ENCODE measurements at places on chromosomes 16 and 17.

DNA sequence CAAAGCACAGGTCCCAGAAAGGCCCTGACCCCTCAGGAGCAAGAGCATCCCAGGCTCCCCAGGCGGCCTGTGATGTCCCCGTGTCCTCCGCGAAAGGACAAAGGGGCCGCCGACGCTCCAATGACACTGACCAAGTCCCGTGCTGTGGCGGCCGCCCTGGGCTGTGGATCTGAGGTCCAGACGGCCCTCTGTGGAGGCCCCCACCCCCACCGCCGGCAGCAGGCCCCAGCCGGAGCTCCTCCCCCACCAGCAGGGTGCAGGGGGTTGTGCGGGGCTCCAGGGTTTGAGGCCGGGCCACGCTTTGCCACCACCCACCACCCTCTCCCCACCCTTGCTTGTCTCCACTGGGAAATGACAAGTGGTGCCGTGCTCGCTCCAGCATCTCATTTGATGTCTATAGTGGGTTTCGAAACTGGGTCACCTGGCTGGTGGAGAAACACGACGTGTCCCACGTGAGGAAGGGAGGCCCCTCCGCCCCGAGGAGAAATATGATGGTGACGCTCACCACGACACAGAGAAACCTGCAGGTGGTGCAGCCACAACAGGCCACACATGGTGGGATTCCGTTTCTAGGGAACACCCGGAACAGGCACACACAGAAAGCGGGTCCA is 31.2 kb upstream of the ZNF469 start:
- DNase-seq = no peak

DNA sequence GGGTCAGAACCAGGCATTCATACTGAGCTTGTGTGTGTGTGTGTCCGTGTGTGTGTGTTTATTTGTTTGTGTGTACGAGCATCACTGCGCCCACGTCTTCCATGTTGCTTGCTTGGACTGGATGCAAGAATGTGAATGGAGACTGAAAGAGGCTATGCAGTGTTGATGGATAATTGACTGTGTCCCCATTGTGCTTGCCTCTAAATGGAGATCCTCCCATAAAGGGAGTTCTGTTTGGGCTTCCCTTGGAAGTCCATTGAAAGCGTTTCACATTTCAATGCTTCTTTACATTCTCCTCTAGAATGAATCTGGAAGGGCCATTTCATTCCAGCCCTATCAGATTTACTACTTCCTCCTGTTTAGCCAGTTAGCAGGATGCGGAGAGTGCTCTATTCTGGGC is 124.0 kb downstream of the GP2 start:
- no peak for DNase-seq

DNA sequence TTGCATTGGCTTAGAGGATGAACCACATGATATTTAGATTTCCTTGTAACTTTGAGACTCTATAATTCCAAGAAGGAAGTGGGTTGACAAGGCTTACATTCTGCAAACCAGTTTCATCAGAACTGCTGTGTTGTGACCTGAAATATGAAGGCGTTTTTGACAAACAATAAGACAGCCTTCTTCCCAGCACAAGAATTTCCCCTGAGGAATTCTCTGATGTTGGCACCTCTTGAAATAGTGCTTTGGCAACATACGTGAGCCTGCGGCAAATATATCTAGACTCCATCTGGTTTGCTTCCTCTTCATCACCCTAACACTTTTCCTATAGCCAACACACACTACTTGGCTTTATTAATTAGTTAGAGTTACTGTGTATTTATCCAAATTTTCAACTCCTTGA is 585.5 kb upstream of the SOX9 start:
- no peak for DNase-seq

- DNase-seq = peak; percentile 28
Observed at GRCh38 chr16:89378947-89379771, 111.2 kb downstream of the ANKRD11 start.

DNA sequence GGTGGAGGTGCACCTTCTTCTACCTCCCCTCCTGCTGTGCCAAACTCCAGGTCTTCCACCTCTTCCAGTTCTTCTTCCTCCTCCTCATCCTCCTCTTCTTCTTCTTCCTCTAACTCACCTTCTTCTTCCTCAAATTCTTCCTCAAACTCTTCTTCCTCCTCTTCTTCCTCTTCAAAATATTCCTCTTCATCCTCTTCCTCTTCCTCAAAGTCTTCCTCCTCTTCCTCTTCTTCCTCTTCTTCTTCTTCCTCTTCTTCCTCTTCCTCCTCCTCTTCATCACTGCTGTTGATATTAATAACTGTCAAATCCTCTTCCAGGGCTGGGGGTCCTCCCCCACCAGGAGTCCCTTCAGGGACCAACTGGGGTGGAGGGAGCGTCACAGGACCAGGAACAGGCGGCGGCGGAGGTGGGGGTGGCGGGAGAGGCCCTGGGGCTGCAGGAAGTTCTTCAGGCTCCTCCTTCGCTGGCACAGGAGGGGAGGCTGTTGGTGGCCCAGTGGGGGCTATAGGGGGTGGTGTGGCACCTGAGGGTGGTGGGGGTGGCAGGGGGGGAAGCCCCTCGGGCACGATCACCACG is 30.7 kb upstream of the ALOX15 start:
- DNase-seq = no peak

- DNase-seq = no peak
Observed at GRCh38 chr17:40659911-40660310, 5.1 kb downstream of the KRT222 start.

DNA sequence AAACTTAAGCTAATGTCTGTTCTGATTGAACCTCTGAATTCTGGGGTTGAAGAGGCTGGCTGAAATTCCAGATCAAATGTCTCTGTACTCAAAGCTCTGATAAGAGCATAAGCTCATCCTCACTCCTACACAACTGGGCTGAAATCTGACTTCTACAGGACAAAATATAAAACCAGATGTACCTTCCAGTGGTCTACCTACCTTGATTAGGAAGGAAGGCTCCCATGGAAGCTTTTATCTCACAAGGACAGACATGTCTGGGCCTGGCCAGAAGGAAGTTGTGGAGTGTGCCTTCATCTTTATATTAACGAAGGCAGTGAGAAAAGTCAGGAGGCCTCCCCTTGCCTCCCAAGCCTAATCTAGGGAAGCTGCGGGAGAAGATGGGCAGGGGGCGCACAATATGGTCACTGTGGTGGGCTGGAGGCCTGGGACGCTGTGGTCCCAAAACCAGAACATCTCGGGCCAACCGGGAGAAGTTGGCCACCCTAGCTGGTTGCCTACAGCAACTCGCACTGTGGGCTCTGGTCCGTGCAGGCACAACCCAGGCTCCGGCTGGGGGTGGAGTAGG is 55.6 kb upstream of the LRRC37A3 start:
- no peak for DNase-seq

DNA sequence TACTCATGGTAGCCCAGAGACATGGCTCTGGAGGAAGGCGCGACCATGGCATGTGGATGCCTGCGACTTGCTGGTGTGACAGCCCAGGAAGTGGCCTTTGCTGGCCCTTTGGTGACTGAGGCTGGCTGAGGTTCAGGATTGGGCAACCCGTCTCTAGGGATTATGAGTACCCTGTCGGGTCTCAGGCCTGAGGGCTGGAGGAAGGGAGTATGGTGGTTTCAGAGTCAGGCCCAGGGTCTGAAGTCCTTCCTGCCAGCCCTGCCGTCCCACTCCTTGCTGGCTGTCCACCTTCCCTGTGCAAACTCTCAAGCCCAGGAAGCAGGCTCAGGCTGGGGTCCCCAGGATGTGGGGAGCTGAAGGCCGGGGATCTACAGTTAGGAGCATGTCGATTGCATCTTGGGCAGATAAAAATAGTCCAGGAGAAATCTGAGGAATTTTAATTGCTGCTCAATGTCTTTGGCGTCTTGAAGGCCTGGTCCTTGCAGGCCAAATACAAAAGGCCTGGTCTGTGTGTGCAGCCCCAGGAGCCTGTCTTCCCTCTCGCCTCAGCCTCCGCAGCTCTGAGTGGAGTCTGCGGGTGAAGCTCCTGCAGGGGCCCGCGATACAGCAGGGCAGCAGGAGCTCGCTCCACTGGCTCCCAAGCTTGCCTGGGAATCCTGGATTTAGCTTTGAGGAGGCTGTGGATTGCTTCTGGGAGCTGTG is 52.5 kb downstream of the NKD1 start:
- DNase-seq = no peak

DNA sequence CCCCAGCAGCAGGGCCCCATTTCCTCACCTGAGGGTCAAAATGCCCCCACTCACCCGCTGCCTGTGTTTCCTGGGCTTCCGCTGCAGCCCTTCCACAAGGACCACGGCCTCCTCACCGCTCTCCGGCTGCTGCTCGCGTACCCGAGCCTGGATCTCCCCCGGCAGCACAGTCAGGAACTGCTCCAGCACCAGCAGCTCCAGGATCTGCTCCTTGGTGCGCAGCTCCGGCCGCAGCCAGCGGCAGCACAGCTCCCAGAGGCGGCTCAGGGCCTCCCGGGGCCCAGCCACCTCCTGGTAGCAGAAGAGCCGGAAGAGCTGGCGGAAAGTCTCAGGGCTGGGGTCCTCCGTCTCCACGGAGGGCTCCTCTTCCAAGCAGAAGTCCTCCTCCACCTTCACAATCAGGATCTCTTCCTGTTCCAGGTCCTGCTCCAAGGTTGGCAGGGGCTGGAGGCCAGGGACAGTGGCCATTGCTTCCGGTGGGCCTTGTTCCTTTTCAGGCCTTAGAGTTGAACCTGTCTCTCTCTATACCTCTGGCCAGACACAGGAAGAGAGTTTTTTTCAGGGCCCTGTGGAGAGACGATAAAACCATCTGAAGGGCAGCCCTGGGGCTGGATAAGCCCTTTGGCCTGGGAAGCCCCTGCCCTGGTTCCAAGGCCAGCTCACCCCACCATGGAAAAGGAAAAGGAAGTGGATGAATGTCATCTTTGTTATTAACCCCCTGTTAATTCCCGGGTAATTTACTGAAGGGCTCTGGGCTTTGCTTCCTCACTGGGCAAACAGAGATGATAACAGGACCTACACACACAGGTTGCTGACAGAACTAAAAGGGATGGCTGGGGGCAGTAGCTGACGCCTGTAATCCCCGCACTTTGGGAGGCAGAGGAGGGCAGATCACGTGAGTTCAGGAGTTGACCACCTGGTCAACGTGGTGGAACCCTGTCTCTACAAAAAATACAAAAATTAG is 1.2 kb downstream of the ZNF500 start:
- DNase-seq = no peak

DNA sequence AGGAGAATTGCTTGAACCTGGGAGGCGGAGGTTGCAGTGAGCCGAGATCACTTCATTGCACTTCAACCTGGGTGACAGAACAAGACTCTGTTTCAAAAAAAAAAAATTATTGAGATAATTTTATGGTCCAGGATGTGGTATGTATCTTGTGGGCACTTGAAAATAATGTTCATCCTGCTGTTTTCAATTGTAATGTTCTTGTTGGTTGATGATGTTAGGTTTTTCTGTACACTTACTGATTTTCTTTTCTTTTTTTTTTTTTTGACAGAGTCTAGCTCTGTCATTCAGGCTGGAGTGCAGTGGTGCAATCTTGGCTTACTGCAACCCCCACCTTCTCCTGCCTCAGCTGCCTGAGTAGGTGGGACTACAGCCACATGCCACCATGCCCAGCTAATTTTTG is 29.7 kb downstream of the TBX21 start:
- DNase-seq = no peak

GRCh38 chr16:20901436-20902112 is 1.0 kb downstream of the LYRM1 start:
- DNase-seq = peak; percentile 18

DNA sequence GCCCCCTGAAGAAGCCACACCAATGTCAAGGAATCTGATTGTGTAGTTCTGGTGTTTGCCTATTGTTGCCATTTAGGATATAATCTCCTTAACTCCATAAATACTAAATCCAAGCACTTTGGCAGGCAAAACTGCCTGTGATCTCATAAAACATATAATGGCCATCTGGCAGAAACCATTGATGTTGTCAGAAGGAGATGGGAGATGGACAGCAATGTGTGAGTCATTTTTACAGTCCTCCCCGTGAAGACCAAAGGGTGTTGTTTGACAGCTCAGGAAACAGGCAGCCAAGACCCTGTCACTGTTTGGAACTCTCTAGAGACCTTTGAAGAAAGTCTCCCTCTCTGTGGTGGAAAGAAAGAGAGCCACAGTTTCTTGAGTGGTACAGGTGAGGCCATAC is 454.1 kb downstream of the HS3ST3B1 start:
- no peak for DNase-seq

- DNase-seq = no peak
Observed at GRCh38 chr16:86244936-86245335, 265.4 kb upstream of the FOXF1 start.

- DNase-seq = no peak
Observed at GRCh38 chr17:4715063-4715744, 4.8 kb downstream of the ARRB2 start.

- DNase-seq = no peak
Observed at GRCh38 chr17:62680541-62681052, 53.1 kb downstream of the MRC2 start.

GRCh38 chr16:53519417-53520091 is 16.5 kb upstream of the AKTIP start:
- DNase-seq = no peak

GRCh38 chr16:66481081-66481942 is 54.2 kb downstream of the BEAN1 start:
- no peak for DNase-seq

GRCh38 chr17:5121186-5121841 is 5.5 kb downstream of the USP6 start:
- DNase-seq = no peak

- DNase-seq = no peak
Observed at GRCh38 chr17:10743316-10744009, 13.6 kb upstream of the TMEM220 start.

DNA sequence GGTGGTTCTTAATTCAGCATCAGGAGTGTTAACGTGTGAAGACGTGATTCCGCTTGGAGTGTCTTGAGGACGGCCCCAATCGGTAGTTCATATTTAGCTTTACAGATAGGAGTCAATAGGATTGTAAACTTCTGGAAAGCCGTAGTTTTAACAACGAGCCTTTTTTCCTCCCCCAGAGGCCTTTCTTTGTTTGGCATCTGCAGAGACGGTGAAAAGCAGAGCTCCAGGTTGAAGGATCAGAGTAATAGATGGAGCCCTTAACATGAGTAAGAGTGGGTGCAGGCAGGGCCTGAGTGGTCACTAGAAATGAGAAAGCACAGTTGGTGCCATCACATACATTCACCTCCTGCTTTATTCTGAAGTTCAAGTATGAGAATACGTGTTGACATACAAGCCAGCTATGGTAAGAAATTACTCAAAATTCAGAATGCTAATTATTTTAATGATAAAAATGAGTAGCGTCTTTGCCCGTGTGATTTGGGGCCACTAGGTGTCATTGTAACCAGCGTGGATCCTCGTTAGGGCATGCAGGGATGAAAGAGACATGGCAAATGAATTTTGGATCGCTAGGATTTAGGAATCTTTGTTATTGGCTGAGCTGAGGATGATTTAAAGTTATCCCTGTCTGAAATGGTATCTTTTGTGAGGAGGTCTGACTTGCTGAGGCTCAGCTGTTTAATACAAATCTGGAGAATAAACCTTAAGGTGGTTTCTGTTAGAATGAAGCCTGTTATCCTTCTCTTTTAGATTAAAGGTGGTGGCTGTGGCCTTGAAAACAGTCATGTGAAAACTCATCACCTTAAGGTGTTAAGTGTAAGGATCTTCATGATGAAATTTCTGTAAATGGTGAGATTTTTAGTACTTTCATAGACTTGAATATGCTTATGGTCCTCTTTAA is 18.6 kb downstream of the PRCD start:
- DNase-seq = no peak

Measured in occipital lobe (tissue), 3 donors.